ENCODE measurements at places on chromosomes 7 and 10.

DNA sequence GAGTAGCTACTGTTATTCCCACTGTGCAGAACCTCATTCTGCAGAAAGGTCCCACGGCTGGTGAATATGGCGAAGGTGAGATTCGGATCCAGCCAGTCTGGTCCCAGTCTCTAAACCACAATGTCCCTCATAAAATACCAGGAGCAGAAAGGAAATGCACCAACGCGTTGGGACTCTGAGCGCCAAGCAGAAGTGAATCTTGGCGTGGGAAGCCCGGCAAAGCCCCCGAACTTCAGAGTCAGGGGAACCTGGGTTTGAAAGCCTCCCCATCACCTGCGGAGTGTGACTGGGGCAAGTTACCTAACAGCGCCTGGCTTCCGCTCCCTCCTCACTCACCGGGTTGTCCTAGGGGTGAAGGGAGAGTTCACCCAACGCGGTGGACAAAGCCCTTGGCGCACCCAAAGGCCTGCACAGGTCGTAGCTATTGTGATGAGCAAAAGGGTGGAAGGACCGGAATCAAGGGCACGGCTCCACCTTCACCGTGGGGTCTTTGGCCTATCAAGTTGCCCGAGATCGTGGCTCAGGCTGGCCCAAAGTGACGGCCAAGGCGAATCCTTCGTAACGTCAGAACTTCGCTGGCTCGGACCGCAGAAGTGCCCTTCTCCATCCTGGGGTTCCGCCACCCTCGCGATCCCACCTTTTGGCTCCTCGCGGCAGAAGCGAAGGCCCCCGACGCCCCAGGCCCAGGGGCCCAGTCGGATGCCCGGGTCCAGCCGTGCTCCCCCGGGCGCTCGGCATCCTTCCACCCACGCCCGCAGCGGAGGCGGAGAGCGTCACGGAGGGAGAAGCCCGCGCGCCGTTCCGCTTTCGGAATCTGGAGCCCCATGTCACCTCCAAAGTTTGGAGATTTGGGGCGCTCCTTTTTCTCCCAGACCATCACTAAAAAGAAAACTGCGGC is 811 bp downstream of the RGS10 start:
- DNase-seq: peak; percentile 37

GRCh38 chr10:79552143-79552542 is 8.1 kb downstream of the SFTPA2 start:
- no peak for DNase-seq

GRCh38 chr7:86949052-86949778 is 110.2 kb downstream of the ELAPOR2 start:
- no peak for DNase-seq

DNA sequence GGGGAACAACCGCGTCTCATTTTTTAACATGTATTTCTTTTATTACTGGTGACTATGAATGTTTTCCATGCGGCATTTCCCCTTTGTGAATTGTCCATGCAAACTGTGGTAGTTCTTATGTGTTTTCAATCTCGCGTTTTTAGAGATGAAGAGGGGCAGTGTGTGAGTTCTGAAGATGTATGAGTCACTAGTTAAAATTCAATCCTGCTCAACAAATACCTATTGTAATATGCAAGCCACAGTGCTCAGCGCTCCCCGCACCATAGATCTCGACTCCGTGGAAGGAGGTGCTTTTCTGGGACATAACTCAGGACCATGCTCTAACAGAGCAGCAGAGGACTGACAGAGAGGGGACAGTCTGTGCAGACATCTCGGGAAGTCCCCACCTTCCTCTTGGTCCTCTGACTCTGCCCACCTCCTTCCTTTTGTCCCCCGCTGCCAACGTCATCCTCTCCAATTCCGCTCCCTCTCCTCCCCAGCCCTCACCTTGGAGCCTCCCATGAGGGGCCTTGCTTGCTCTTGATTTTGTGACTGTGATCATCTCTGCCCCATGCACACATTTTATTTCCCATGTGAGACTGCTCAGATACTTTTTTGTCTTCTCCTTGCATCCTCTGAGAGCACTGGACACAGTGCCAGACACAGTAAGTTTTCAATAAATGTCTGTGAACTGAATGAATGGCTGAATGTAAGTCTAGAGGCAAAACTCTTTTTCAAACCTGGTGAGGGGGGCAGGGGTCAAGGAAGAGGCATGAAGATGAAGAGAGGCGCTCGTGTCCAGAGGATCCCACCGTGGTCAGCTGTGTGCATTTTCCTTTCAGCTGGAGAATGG is 42.7 kb upstream of the PLEKHA1 start:
- no peak for DNase-seq

DNA sequence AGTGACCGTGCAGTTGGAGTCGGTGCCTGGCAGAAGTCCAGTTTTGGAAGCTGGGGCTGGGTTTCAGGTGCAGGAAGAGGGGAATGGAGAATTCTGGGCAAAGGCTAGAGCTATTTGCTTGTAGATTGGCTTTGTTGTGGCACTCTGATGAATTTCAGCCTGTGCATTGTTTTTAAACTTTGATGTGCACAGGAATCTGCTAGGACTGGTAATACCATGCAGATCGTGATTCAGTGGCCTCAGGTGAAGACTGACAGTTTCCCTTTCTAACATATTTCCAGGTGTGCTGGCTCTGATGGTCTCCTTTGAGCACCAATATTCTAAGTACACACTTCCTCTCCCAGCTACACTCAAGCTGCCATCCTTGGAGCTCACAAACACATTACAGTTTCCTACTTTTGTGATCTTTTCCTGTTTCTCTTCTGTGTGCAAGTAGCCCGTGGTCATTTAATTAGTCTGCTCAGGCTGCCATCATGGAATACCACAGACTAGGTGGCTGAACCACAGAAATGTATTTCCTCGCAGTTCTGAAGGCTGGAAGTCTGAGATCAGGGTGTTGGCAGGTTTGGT is 55.6 kb downstream of the NOC3L start:
- DNase-seq: no peak
